ENCODE measurements at places on chromosomes 16 and 17. TPM values are rescaled to one million over a fixed set of nuclear protein-coding genes. Genes with fewer than 3 reads are reported as not detected.

The TNFRSF12A gene
- 545 TPM for total RNA-seq

The CHRNE gene
- total RNA-seq, result not detected

The KCNG4 gene
- total RNA-seq, result not detected

The PROCA1 gene
- 0.53 TPM for total RNA-seq

The RAB26 gene
- total RNA-seq, result not detected

The HBA1 gene
- total RNA-seq, result not detected

The NLRC3 gene
- total RNA-seq, result not detected

The TNFRSF13B gene
- total RNA-seq, result not detected

The OTOP2 gene
- total RNA-seq, result not detected

The CES5A gene
- not detected for total RNA-seq

The RNF157 gene
- 9.4 TPM for total RNA-seq

The GPR139 gene
- not detected for total RNA-seq

The TEX2 gene
- total RNA-seq, result 13.7 TPM

The KAT8 gene
- total RNA-seq, result 32.3 TPM

The SSTR5 gene
- not detected for total RNA-seq

The FOXJ1 gene
- total RNA-seq, result not detected

The CTRL gene
- 0.09 TPM for total RNA-seq

The MYH1 gene
- total RNA-seq, result not detected

The ASB16 gene
- total RNA-seq, result not detected

The KCNJ12 gene
- not detected for total RNA-seq

The ITFG1 gene
- total RNA-seq, result 57.5 TPM

The SKAP1 gene
- total RNA-seq, result 6.8 TPM

The MYOCD gene
- 3.2 TPM for total RNA-seq

The GRAP gene
- 1.1 TPM for total RNA-seq

The GPRC5C gene
- total RNA-seq, result 46.5 TPM

The ESRP2 gene
- total RNA-seq, result not detected

The GRB7 gene
- total RNA-seq, result not detected

The HOXB7 gene
- total RNA-seq, result 28.4 TPM

The GGT6 gene
- not detected for total RNA-seq

The GNG13 gene
- total RNA-seq, result not detected

The KCNH4 gene
- not detected for total RNA-seq

The MYH8 gene
- total RNA-seq, result not detected

The EPN3 gene
- total RNA-seq, result not detected

The CACNA1H gene
- not detected for total RNA-seq

The HASPIN gene
- total RNA-seq, result 16.2 TPM

The KRT27 gene
- not detected for total RNA-seq

The LRRC37A gene
- total RNA-seq, result 0.53 TPM

The RNF112 gene
- total RNA-seq, result not detected

The HS3ST2 gene
- not detected for total RNA-seq

The GINS2 gene
- total RNA-seq, result 51.4 TPM

The CD300E gene
- total RNA-seq, result not detected

The KRTAP4-11 gene
- total RNA-seq, result not detected
